Bronchus fibroblast of lung (primary cell): ENCODE measurements at places on chromosomes 5 and 9. TPM values are rescaled to one million over a fixed set of nuclear protein-coding genes. Genes with fewer than 3 reads are reported as not detected.

The PRDM12 gene
- total RNA-seq: under 0.01 TPM in 1 of 2 replicates, not detected in the other

The CD180 gene
- total RNA-seq: not detected in 2 replicates

The OTP gene
- total RNA-seq: not detected in 2 replicates

The ALDH7A1 gene
- total RNA-seq: 26.9 and 38.1 TPM in 2 replicates

The IL6ST gene
- 148 and 170 TPM in 2 replicates for total RNA-seq

The IL5 gene
- not detected in 2 replicates for total RNA-seq

The HAPLN1 gene
- total RNA-seq: 0.67 and 2.7 TPM in 2 replicates

The GDA gene
- total RNA-seq: under 0.01 and 0.34 TPM in 2 replicates

The ALAD gene
- 8.4 and 9.8 TPM in 2 replicates for total RNA-seq

The PDLIM4 gene
- 59.6 and 71.6 TPM in 2 replicates for total RNA-seq

The AHRR gene
- total RNA-seq: 8.6 and 10.6 TPM in 2 replicates

The EXOSC3 gene
- 41.6 and 49.6 TPM in 2 replicates for total RNA-seq

The CCNI2 gene
- total RNA-seq: not detected in 2 replicates

The TCF7 gene
- 2.7 and 4.3 TPM in 2 replicates for total RNA-seq

The SLC2A8 gene
- total RNA-seq: 8.0 and 9.2 TPM in 2 replicates

The ANXA2R gene
- total RNA-seq: 1.6 and 2.0 TPM in 2 replicates

The SUSD3 gene
- total RNA-seq: 4.7 and 5.6 TPM in 2 replicates

The PCDHB14 gene
- under 0.01 TPM in 1 of 2 replicates, not detected in the other for total RNA-seq

The RPS23 gene
- 1,868 and 1,934 TPM in 2 replicates for total RNA-seq
